ENCODE measurements at places on chromosomes 5 and 9.

DNA sequence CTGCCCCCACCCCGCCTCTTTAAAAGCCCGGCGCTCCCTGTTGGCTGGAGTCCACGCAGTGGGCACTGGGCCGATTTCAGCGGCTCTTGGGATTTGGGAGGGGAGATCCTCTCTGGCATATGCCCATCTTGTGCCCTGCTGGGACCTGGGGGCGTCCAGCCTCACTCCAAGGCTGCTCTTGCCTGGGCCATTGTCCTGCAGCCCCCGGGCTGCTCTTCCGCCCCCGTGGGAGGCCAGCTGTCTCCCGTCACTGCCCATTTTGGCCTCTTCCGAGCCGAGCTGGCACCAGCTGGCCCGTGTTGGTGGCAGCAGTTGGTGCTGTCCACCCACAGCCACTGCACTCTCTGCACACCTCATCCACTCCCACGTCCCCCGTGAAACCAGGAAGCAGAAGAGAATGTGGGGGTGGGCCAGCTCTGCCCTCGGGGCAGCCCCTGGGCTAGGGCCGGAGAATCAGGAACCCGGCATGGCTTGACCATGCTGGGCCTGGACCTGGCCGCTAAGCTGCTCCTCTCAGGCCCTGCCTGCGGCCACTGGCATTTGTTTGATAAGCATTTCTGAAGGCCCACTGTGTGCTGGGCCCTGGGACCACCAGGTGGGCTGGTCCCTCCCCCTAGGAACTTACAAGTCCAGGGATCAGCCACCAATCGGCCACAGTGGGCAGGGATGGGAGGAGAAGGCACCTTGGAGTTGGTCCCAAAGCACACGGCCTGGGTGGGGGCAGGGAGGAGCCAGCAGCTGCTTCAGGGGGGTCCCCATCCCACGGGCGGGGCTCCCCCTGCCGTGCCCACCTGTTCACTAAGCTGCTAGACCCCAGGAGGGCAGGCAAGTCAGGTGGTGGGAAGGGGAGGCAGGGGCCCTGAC lies 2.2 kb downstream of the C8G start:
- DNase-seq: no peak

DNA sequence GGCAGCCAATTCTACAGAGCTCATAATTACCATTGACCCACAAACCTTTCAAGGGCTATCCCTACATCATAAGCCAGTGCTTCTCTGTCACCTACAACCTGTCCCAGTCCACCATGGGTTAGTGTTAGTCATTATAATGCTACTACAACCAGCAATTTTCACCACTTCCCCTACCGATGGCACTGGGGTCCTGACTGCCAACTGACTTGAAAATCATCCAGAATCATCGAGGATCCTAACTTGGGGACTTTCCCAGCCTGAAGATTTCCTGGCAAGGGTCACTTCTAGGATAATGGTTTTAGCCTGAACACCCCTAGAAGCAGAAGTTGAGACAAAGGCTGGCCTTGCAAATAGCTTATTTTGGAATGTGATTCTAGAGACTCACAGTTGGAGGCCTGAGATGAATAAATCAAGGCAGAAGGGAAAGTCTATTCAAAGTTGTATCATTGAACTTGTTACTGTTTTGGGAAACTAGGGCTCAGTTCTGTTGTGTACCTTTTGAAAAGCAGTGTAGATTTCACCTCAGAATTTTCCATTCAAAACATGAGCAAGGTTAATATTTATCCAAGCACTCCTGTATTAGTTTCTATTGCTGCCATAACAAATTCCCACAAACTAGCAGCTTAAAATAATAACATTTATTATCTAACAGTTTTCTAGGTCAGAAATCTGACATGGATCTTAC lies 633.0 kb downstream of the LRRC70 start:
- DNase-seq: no peak

- peak; percentile 42 for DNase-seq
Observed at GRCh38 chr9:137460363-137461315, 1.5 kb upstream of the NSMF start.

GRCh38 chr5:124570285-124571035 lies 176.0 kb downstream of the ZNF608 start:
- DNase-seq: no peak

GRCh38 chr5:40030661-40031060 lies 605.9 kb upstream of the DAB2 start:
- no peak for DNase-seq

GRCh38 chr5:151597749-151598148 lies 6.6 kb upstream of the FAT2 start:
- DNase-seq: no peak

DNA sequence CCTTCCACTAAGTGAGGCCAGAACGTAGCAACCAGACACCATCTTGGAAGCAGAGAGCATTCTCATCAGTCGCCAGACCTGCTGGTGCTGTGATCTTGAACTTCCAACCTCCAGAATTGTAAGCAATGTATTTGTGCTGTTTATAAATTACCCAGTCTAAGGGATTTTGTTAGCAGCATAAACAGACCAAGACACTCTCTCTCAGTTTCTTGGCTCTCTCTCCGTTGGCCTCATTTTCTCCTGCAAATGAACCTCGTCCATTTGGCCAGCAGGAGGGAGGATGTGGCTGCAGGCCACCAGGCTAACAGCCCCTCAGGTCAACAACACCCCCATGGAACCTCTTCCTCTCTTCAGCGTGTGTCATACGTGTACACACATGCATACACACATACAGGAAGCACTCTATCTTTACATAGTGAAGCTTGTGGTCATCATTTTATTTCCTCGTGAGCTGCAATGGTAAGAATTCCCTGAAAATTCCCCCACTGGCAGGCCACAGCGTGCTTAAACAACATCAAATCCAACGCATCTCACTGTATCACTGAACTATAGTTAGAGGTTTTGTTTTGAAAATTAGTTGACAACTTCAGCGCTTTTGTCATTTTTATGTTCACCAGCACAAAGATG lies 62.8 kb upstream of the PPP1R26 start:
- DNase-seq: no peak

- DNase-seq: no peak
Observed at GRCh38 chr5:61139094-61139873, 23.0 kb downstream of the SMIM15 start.

GRCh38 chr9:91817493-91818224 lies 132.4 kb downstream of the ROR2 start:
- no peak for DNase-seq

- DNase-seq: no peak
Observed at GRCh38 chr5:84634256-84634655, 249.6 kb upstream of the EDIL3 start.

GRCh38 chr5:122322801-122323548 lies 10.9 kb downstream of the SNCAIP start:
- peak; percentile 32 for DNase-seq

GRCh38 chr5:180455872-180456271 lies 38.3 kb upstream of the CNOT6 start:
- no peak for DNase-seq

GRCh38 chr9:35798658-35799374 lies 7.4 kb downstream of the NPR2 start:
- no peak for DNase-seq
